ENCODE measurements at places on chromosomes 16 and 17.
A peak's percentile ranks its signal among the peaks of the same experiment; 100 is the strongest.

GRCh38 chr17:349666-350065 is 2.9 kb downstream of the RPH3AL start:
- no peak for DNase-seq

DNA sequence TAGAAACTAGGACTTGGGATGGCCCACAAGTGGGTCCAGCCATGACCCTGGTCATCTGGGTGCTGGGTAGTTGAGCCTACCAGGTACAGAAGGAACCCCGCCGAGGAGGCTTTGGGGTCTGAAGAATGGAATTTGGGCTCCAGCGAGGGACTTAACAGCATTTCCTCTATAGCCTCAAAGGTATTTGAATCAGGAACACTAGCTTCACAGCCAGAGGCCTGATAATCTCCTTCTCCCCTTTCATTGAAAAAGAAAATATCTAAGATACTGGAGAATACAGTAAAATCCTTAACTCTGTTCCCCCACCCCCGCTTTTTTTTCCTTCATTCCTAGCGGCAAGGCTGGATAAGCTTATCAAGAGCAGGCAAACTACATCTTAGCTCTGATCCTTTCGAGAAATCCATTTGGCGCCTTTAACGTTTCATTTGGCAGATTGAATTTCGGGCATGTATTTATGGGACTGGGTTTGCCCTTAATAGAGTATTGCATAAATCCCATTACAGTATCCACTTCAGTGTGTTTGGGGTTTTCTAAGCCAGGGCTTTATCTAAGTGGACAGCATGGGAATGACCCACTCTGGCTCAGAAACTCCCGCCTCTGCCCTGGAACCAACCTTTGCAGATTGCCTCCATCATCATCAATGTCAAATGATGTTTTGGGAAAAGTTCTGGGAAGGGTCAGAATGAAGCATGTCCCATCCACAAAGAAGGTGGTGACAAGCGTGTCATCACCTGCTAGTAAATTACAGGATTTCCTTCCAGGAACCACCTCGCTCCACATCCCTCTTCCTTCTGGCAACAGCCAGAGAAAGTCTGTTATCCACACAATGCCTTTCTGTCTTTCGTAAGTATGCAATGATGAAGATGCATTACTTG is 36.9 kb downstream of the XYLT1 start:
- peak; percentile 78 for DNase-seq

DNA sequence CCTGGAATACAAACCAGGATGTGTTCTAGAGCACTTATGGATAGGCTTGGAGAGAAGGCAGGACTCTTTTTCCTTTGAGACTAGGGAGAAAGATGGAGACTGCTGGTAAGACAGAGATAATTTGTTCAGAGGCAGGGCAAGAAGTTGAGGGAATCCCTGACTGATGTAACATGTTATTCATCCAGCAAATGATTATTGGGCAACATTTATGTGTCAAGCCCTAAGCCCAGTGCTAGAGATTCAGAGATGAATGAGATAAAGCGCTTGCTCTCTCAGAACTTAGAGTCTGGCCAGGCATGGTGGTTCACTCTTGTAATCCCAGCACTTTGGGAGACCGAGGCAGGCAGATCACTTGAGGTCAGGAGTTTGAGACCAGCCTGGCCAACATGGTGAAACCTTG is 47.8 kb upstream of the NUFIP2 start:
- no peak for DNase-seq

DNA sequence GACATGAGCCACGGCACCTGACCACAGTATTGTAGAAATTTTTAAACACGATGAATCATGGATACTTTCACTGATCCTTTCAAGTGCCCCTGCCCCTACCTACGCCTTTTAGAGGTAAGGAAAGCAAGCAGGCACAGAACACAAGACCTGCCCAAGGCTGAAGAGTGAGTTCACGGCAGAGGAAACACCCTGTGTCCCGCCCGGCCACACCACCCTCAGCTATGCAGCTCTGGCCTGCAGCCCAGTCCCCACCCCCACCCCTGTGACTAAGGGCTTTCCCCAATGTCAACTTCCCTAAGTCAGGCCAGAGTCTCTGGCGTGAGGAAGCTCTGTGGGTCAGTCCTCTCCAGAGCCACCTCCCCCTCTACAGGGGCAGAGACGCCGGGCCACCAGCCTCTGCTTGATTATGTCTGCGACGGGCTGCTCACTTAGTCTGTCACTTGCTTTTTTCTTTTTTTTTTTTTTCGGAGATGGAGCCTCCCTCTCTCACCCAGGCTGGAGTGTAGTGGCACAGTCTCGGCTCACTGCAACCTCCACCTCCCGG is 8.4 kb downstream of the SLC16A5 start:
- DNase-seq, result no peak

- no peak for DNase-seq
Measured at GRCh38 chr17:40474419-40475002, 26.9 kb downstream of the TNS4 start.

DNA sequence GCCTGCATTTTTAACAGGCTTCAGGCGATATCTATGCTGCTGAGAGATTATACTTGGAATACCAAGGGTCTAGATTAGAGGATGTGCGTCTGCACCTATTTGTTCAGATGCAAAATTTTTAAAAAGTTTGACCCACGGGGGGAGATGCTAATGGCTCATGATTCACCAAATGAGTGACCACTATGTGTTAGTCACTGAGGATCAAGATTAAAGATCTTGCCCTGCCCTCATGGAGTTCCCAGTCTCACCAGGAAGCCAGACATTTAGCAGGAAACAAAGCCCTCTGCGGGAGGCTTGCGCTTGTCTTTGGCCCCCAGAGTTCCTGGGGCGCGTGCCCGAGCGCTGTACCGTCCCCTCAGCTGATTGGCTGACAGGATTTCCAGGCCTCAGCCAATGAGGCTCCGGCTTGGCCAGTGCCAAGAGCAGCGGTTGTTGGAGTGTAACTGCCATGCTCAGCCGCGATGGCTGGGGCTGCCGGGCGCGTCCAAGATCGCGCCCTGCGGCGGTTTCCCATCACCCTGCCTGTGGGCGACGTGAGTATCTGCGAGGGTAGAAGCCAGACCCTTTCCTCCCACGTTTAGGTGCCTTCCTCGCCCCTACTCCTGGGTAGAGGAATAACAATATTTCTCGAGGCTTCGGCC is 4.5 kb upstream of the DDX19B start:
- DNase-seq, result no peak

DNA sequence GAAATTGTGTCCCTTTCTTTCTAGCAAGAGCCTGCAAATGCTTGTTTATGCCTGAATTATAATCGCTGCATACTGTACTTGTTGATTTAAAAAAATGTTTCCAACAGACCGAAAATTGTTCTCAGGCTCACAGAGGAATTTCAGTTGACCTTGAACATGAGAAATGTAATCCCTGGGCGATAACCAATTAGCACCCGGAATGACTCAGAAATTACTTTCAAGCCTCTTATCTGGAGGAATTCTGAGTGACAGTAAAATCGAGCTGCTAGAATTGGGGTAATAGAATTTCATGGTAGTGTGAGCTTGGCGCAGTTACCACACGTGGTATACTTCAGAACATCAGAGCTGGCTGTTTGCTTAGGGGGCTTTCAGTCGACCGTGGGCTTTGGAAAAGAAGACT is 139.1 kb upstream of the CACNG3 start:
- no peak for DNase-seq

GRCh38 chr16:89324056-89325010 is 106.8 kb downstream of the ZNF778 start:
- DNase-seq, result no peak

All from neural progenitor cell (in vitro differentiated cells).